Stimulated activated CD4-positive, alpha-beta T cell treated with anti-CD3 and anti-CD28 coated beads, Interleukin-1b, Interleukin-23, amount 100 ng/mL, for 48 hours (primary cell): ENCODE measurements at places on chromosomes 7 and 10.

DNA sequence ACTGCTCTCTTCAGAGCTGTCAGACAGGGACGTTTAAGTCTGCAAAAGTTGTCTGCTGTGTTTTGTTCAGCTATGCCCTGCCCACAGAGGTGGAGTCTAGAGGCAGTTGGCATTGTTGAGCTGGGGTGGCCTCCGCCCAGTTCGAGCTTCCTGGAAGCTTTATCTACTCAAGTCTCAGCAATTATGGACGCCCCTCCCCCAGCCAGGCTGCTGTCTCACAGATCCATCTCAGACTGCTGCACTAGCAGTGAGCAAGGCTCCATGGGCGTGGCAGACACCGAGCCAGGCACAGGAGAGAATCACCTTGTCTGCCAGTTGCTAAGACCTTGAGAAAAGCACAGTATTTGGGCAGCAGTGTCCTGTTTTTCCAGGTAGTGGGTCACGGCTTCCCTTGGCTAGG is 98.1 kb downstream of the SDHAF3 start:
- no peak for DNase-seq

- no peak for DNase-seq
These were observed 6.2 kb downstream of the CLRN3 start for GRCh38 chr10:127886371-127887051.

GRCh38 chr10:93493162-93493561 is 3.2 kb upstream of the CEP55 start:
- no peak for DNase-seq

DNA sequence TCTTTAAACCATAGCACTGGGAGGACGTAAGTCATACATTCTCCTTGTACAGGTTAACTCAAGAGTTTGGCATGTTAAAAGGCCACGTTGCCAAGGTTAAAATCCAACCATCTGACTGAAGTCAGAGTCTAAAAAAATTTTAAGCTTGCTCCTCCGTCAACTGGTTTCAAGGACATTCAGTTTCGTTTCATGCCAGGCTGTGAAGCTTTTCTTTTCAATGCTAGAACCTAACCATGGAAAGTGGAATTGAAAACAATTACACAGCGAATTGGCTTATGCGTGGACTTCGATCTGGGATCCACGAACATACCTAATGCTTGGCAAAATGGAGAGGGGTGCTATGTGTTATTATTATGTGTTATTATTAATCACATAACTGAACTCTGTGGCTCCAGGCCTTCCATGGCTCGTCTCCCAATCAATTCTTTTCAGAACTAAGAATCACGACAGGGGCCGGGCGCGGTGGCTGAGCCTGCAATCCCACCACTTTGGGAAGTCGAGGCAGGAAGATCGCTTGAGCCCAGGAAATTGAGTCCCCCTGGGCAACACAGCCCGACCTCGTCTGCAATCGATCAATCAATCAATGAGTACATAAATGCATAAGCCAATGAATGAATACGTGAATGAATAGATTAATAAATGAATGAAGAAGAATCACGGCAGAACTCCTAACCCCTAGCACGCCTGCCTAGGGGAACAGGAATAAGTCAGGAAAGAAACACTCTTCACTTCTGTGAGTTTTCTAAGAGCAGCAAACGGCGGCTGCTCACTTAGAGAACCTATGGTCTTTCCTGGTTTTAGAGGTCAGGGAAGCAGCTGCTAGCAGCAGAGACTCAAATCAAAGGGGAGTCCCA is 733 bp upstream of the ARL5B start:
- no peak for DNase-seq

DNA sequence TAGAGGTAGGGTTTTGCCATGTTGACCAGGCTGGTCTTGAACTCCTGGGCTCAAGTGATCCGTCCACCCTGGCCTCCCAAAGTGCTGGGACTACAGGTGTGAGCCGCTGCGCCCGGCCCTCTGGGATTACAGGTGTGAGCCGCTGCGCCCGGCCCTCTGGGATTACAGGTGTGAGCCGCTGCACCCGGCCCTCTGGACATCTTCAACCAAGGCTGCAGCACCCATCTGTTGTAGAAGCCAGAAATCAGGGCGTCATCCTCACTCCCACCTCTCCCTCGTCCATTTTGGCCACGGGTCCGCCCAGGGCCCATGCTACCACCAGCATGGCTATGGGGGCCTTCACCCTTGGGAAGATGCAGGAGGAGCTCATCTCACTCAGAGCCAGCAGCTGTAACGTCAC is 38.5 kb upstream of the EBF3 start:
- DNase-seq = no peak

GRCh38 chr10:12416344-12417050 is 67.2 kb downstream of the CAMK1D start:
- DNase-seq = no peak

DNA sequence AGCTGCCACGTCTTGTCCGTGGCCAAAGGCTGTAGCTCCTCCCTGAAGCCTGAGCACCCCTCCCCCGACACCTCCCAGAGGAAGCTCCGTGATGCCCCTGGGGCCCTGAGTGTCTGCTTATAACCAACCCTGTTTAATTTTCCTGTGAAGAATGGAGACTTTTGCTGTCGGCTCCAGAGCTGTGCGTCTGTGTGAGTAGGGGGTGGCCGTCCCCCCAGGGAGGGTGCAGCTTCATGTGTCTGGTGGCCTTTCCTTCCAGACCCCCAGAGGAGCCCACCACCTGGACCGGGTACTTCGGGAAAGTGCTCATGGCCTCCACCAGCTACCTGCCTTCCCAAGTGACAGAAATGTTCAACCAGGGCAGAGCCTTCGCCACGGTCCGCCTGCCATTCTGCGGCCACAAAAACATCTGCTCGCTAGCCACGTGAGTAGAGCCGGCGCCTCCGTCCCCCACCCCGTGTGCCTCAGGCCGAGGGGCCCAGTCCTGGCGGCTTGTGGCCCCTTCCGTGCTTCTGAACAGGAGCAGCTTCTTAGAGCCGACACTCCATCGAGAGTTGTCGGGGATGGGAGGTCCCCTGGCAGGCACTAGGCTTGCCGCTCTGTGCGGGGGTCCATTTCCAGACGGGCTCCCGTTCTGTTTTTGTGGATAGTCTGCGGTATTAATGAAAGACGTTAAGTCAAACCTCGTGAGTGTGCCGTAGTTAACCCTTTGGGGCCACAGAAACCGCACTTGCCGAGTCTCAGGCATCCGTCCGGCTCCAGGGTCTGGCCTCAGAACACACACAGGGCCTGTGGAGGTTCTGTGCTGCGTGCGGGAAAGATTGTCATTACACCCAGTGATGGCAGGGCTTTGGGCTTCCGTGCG is 37.1 kb downstream of the WIPI2 start:
- no peak for DNase-seq

DNA sequence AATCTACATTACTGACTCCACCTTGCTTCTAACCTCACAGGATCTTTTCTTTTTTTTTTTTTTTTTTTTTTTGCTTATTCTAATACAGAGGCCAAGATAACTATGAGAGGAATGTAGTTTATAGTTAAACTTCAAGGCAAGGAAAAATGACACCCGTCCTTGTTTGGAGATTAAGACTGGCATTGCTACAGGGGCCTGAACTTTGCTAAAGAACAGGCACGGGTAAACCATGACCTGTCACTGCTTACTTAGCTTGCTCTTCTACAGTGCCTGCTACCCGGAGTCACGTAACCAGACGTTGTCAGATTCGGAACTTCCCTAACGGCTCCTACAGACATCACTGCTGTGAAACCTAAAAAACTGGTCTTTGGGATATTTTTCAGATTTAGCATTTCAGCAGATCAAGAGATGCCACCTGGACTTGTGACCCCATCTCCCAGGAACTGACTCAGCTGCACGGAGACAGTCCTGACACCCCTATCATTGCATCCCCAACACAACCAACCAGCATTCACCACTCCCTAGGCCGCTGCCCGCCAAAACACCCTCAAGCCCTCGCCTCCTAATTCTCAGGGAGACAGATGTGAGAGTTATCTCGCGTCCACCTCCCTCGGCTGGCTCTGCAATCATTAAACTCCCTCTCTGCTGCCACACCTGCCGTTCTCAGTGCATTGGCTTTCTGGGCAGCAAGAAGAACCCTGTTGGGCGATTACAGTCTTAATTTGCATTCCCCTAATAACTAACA is 27.5 kb downstream of the MAD1L1 start:
- no peak for DNase-seq

DNA sequence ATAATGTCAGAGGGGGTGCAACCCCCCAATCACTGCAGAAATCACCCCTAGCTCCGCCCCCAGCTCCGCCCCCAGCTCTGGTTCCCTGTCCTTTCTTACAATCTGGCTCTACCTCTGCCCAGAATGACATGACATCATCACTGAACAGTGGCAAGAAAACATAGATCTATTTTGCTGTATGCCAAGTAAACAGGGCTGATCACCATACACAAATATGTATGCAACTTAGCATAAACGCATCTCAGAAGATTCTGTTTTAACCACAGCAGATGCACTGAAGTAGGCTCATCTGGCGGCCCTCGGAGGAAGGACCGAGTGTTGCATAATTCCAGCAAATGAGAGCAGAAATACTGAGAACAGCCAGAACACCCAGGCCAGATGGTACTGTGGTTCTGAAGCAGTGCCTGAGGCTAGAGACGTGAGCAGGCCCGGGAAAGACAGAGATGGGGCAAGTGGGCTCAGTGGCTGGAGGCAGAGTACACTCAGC is 293.3 kb upstream of the KLF14 start:
- peak; percentile 47 for DNase-seq

DNA sequence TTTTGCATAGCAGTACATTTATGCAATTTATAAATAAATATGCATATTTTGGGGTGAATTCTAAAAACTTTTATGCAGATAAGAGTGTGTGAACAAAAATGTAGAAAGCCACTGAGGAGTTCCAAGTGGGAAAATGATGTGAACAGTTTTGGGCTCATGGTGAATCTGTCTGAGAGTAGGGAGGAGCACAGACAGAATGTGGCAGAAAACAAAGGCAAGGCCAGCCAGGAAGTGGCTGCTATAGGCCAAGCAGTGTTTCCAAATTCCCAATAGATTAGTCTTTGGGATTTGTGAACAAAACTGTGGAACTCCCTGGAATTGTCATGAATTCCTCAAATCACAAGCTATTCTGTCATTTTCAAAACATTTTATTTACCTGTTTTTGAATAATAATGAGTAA is 73.6 kb upstream of the AMPH start:
- DNase-seq = no peak

DNA sequence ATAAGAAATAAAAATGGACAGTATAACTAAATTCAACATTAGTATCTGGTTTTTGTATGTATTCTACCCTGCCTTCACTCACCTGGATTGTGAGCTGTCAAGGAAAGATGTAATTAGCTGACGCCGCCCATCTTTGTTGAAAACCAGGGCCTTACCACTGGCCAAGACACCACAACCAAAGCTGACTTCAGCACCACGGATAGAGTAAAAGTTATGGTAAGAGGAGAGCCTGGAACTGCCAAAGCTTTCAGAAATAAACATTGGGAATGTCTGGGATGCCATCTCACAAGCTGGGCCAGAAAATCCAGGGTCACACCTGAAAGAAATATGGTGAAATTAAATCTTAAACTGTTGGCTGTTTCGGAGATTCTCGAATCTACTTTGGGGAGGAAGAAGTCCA is 190.1 kb upstream of the SLC26A5 start:
- no peak for DNase-seq

DNA sequence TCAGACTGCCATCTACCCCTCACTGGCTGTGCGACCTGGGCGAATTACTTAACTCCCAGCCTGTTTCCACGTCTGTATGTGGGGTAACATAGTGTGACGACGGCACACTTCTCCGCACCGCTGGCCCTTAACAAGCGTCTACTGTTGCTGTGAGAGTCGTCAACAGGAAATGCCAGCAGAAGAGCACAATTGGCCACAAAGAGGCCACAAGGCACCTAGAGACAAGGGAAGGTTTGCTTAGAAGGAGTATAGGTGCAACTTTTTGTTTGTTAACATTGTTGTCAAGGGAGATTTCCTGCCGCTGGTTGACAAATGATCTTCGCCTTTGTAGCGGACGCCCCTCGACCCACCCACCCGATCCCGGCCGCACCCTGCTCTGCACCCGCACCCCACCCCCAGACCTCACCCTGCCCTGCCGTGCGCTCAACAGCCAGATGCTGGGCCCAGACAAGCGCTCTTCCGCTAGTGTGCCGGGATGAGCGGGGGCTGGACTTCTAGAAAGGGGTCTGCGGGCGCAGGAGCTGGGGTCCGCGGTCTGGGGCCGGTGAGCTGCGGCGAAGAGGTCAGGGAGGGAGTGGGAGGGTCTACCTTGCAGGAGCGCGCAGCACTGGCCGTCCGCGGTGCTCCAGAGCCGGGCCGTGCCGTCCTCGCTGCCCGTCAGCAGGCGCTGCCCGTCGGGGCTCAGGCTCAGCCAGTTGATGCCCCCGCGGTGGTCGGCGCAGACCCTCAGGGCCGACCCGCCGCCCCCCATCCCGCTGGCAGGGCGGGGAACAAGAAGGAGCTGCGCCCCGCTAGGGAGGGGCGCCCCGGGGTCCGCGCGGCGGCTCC is 785 bp downstream of the WDR86 start:
- no peak for DNase-seq

DNA sequence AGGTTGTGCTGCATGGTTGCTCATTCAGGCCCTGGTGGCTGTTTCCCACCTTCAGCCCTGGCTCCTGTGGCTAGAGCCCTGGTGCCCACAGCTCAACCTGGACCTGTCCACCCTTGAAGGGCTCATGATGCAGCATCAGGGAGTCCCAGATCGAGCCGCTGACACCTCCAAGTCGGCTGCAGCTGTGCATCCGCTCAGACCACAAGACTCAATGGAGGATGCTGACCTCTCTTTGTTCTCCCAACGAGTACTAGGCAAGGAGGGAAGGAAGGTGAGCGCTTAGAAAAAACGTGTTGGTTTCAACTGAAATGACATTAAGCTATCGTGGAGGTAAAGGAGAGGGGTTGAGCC is 9.5 kb upstream of the C10orf95 start:
- DNase-seq = no peak

DNA sequence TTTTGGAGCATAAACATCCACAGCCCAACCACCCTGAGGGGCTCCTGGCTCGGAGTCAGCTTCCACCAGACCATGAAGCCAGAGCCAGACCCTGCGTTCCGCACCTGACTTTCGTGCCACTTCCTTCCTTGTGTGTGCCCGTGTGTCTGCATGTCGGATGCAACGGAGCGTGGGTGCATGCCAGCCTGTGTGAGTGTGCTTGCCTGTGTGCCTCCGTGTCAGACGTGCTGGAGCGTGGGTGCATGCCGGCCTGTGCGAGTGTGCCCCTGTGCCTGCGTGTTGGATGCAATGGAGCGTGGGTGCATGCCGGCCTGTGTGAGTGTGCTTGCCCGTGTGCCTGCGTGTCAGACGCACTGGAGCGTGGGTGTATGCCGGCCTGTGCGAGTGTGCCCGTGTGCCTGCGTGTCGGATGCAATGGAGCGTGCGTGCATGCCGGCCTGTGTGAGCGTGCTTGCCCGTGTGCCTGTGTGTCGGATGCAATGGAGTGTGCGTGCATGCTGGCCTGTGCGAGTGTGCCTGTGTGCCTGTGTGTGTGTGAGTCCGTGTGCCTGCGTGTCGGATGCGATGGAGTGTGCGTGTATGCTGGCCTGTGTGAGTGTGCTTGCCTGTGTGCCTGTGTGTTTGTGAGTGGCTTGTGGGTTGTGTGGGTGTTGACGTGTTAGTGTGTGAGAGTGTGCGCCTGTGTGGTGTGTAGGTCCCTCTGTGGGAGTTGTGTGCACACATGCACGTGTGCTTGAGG is 28.1 kb upstream of the KNDC1 start:
- DNase-seq = no peak
